Activated CD4-positive, alpha-beta T cell treated with anti-CD3 and anti-CD28 coated beads for 24 hours (primary cell): ENCODE measurements at places on chromosomes 4 and X.
A peak's percentile ranks its signal among the peaks of the same experiment; 100 is the strongest.

- DNase-seq, result no peak
Measured at GRCh38 chrX:140502491-140503237, 2.2 kb downstream of the SOX3 start.

DNA sequence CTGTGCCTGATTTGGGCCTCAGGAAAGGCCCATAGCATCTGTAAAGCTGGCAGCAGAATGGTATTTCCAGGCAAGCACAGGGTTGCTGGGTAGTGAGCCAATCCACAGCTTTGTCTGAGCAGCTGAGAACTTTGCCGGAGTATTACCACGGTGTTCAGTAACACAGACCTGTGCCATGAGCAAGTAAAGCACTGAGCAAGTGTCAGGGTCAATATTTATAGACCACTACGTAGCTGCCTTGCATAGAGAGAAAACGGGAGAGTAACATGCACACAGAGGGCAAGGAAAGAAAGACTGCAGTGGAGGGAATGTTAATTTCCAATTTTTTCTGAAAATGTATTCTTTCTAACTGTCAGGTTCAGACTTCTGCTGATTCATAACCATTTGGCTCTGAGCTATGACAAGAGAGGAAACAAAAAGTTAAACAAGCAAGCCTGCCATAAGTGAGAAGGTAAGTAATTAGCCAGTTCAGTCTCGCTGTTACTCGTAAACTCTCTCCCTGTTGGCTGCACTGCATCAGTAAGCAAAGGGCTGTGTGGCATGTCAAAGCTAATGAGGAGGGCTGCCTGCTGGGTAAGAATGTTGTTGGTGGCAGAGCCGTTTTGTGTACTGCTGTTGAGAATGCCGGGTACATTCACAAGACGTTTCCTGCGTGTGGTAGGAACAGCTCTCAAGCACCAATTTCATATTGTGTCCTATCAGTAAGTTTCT lies 238.1 kb downstream of the BMPR1B start:
- no peak for DNase-seq

- DNase-seq, result no peak
Measured at GRCh38 chr4:38360201-38360600, 303.8 kb upstream of the KLF3 start.

DNA sequence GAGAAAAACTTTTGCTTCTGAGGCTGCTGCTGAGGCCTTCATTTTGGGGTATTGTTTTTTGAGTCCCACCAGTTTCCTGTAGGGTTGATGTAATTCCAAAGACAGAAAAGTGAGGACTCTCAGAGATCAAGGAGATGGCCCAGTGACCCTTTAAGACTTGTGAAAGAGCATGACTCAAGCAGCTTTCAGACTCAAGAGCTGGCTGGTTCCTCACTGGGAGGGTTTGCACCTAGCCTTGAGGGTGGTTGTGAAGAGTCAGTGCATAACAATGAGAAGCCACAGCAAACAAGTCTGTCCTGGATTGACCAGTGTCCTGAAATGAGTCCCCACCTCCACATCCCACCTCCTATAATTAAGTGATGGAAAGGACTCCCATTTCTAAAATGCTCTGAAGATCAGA lies 89.2 kb downstream of the NHS start:
- no peak for DNase-seq

DNA sequence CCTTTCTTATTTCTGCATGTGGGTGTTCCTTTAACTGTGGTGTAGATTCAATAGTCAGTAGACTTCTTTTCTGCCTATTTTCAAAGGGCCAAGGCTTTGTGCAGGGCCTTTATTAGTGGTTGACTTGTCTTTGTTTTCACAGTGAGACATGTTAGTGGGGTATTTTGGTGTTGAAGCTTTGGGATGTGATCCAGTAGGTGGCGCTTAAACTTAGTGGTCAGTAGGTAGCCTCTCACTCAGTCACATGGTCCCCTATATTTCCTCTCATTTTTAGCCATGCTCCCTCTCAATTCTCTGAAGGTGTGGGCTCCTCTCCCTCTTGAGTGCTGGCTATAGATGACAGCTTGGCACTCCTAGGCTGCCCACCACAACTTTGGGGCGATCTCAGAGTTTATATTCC lies 23.4 kb upstream of the SLC10A7 start:
- DNase-seq, result no peak

GRCh38 chrX:1581132-1581531 lies 10.3 kb upstream of the AKAP17A start:
- peak; percentile 74 for DNase-seq

- DNase-seq, result no peak
Measured at GRCh38 chr4:64146030-64146429, 263.2 kb downstream of the TECRL start.

GRCh38 chr4:76830964-76831703 lies 66.8 kb downstream of the SOWAHB start:
- no peak for DNase-seq

GRCh38 chr4:83046693-83047473 lies 11.9 kb downstream of the COPS4 start:
- DNase-seq, result no peak

- no peak for DNase-seq
Measured at GRCh38 chr4:157165935-157166610, 54.5 kb upstream of the GRIA2 start.

- DNase-seq, result no peak
Measured at GRCh38 chr4:53552711-53553110, 38.6 kb downstream of the LNX1 start.

GRCh38 chr4:111923786-111924185 lies 221.5 kb upstream of the FAM241A start:
- no peak for DNase-seq

- no peak for DNase-seq
Measured at GRCh38 chr4:118834070-118834469, 1.9 kb downstream of the SEC24D start.

DNA sequence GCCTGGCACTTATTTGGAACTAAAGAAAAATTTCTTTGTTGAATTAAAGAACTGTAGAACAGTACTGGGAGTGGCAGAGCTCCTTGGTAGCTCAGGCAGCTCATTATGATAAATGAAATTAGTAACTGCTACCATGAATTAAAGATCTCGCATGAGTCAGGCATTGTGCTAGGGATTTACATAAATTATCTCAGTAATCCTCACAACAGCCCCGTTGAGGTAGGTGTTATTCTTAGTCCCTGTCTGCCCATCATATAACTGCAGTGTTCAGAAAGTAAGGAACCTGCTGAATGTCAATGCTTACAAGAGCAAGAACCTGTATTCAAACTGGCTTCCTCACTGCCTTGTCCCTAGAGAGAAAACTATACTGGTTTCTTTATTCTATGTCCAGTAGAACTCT lies 108.3 kb downstream of the NLGN4X start:
- no peak for DNase-seq

GRCh38 chr4:134117392-134118183 lies 84.0 kb downstream of the PABPC4L start:
- no peak for DNase-seq

DNA sequence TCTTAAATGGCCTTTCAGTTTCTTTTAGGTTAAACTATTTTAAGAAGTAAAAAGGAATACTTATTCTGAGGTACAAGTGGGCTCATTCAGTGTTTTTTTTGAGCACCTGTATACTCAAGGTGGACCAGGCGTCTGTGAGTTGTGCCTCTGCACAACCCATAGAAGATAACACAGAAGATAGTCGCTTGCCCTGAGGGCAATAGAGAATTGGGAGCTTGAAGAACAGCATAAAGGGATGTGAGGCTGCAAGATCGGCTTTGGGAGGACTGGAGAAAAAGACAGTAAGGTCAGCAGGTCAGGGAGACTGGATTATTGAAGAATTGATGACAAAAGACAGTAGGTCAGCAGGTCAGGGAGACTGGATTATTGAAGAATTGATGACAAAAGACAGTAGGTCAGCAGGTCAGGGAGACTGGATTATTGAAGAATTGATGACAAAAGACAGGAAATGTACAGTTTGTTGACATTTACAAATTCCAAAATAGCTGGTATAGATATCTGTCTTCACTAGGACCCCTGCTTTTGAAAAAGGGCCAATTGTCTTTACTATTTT lies 3.1 kb downstream of the CPE start:
- no peak for DNase-seq

DNA sequence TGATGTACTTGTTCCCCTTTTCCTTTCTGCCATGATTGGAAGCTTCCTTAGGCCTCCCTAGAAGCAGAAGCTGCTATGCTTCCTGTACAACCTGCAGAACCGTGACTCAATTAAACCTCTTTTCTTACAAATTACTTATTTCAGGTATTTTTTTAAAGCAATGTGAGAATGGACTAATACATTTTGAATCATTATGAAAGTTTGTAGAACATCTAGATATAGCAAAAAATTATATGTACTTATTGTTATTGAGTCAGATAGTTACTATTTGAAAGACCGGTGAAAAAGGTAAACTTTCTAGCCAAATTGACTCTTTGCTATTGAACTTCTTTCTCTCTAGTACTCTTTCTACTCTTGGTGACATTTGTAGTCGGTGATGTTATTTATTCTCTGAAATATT lies 777.3 kb upstream of the GALNTL6 start:
- no peak for DNase-seq

GRCh38 chrX:119030990-119031389 lies 41.8 kb upstream of the CT47C1 start:
- DNase-seq, result no peak

- no peak for DNase-seq
Measured at GRCh38 chr4:151535366-151535765, 126.4 kb downstream of the FHIP1A start.

GRCh38 chrX:110491846-110492620 lies 133.4 kb downstream of the RTL9 start:
- no peak for DNase-seq

DNA sequence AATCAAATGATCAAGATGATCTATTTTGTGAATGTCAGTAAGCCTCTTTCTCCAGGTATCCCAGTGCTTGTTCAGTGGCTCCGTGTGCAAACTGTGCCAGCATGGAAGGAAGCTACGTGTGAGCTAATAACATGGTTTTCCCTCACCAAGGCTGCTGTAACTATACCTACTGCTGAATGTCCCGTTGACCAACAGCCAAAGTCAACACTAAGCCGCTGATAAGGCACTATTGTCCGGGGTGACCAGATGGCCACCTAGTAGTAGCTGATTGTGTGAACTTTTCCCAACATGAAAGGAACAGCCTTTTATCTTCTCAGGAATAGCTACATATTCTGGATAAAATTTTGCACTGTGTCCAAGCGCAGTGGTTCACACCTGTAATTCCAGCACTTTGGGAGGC lies 58.0 kb upstream of the ABCG2 start:
- DNase-seq, result no peak

DNA sequence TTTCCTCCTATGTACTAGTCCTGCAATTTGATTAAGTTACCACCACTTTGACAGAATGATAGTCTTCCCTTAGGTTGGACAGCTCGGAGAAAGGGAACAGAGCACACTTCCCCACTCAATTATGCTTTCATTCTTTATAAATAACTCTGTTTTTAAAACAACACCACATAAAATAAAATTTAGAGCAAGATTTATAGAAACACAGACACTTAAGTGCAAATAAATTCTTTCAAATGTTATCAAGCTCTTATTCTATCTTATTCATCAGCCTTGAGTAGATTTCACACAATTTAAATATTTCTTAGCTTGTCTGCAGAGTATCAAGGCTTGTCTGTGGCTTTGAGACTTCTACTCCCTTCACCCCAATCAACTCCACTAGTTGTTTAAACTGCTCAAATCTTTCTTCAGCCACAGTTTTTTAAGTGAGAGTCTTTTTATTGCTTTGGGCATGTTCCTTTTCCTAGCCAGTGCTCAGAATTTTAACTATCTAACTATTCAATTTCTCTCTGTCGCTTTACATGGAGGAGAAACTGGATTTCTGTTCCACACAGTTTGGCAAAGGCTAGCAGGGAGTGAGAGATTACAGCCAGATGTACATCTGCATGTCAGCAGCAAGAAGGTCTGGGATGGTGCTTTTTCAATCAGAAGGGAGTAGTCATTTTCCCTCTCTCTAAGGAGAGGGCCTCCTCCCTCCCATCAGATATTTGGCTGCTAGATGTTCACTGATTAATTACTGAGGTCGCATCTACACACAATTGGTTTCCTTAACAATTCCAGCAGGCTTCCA lies 53.1 kb upstream of the PLAC1 start:
- no peak for DNase-seq

DNA sequence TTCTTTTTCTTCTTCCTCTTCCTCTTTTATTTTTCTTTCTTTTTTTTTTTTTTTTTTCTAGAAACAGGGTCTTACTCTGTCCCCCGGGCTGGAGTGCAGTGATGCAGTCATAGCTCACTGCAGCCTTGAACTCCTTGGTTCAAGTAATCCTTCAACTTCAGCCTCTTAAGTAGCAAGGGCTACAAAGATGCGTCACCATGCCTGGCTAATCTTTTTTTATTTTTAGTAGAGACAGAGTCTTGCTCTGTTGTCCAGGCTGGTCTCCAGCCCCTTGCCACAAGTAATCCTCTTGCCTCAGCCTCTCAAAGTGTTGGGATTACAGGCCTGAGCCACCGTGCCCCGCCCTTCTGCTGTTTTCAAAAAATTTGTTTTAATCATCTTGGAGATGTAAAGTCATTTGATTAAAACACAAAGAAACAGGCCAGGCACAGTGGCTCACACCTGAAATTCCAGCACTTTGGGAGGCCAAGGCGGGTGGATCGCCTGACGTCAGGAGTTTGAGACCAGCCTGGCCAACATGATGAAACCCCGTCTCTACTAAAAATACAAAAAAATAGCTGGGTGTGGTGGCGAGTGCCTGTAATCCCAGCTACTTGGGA lies 28.1 kb downstream of the SYNPO2 start:
- DNase-seq, result no peak

GRCh38 chr4:146018247-146018646 lies 79.6 kb upstream of the ZNF827 start:
- DNase-seq, result no peak

DNA sequence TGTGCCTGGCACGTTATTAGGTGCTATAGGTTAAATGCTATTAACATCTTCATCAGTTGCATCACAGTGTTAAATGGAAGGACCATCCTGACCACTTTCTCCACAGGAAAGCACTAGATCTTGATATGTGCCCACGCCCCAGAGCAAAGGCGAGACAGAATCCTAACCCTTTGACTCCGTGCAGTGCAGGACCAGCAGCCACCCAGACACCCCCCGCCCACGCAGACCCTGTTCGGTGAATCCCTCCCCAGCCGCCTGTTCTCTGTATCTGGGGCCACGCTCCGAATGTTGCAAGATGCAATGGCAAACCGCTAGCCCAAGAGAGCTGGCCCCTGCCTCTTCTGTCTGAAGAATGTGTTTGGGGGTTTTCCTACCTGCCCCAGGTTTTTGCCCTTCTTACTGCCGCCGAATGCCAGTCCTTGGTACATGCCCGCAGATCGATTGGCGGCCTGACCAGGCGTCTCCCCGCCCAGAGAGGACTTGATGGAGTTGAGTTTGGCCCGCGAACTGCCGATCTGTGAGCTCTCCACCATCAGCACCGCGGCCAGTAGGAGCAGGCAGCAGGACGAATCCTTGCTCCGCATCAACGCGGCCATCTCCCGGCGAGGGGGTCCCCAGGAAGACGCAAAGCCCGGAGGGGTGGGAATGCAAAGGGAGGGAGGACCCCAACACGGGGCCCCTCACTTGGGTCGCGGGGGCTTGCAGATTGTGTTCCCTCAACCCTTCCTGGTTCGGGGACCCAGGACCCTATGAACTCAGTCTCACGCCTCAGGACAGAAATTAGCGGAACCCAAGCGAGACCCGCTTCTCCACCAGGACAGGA lies 906 bp downstream of the DKK2 start:
- no peak for DNase-seq
